Left cardiac atrium (tissue), 4 donors: ENCODE measurements at places on chromosomes 4 and X. TPM values are rescaled to one million over a fixed set of nuclear protein-coding genes. Genes with fewer than 3 reads are reported as not detected.

DNA sequence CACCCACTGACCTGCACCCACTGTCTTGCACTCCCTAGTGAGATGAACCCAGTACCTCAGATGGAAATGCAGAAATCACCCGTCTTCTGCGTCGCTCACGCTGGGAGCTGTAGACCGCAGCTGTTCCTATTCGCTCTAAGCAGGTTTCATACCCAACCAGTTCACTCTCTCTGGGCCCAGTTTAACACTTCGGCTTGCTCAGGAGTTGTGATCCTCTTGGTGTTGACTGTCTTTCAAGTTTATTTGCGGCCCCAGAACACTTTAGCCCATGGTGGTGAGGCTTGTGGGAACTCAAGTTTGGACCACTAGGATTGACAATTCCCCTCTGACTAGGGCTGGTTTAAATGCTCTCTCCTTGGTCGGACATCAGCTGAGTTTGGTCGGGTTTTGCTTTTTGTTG, 147.0 kb downstream of the DACH2 start:
- DNase-seq, result no peak

DNA sequence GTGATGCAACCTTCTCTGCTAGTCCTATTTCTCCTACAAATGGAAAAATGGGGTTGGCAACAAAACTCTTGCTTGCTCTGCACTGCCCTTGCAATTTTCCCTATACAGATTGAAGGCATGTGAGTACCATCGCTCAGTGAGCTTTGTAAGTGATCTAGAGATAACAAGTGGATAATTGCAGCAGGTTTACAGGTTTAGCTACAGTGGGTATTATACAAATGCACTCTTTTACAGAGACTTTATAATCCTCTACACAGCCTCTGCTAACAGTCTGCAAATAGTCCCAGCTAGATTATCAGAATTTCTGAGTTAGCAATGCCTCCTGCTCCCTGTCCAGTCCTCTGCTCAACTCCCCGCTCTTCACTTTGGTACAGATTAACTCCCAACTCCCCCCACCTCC, 11.1 kb downstream of the LEF1 start:
- DNase-seq, result no peak

DNA sequence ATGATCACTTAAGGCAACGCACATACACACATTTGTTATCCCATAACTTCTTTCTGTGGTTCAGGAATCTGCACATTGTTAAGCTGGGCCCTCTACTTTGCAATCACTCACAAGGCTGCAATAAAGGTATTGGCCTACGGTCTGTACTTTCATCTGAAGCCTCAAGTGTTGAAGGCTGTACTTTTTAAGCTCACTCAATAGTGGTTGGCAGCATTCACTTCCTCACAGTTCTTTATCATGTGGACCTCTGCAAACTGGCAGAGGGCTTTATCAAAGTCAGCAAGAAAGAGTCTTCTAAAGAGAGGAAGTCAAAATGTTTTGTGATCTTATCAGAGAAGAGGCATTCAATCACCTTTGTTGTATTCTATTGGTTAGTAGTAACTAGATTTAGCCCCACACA, 301.4 kb upstream of the EPHA5 start:
- no peak for DNase-seq

DNA sequence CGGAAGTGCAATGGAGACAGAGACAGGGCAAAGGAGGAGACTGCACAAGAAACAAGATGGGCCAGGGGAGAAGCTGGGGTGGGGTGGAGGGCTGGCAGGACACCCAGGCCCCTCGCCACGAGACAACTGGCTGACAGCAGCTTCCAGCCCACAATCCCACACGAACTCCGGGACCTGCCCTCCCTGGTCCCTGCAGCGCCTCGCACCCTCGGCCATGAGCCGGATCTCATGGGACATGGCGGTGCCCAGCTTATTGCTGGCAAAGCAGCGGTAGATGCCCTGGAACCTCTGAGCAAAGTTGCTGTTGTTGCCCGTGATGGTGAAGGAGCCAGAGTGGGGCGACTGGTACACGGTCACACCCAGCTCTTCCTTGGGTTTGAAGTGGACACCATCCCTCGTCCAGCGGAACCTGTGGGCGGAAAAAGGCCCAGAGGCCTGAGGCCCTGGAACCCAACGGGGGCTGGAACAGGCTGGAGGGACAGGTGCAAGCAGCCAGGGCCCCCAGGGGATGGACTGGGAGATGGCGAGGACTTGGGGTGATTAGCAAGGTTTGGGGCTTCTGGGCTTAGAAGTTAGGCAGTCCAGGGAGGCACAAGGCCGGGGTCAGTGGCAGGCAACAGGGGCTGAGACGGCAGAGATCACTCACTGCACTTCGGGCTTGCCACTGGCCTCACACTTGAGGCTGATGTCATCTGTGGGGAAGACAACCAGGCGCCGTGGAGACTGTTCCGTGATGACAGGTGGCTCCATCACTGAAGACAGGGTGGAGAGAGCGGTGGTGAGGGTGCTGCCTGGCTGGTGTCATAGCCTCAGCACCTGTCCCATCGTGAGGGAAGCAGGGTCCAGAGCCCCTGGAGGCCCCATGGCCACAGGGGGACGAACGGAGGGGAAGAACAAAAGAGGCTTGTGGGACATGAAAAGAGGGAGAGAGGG, 13.8 kb downstream of the L1CAM start:
- DNase-seq, result no peak

GRCh38 chrX:115372152-115372551, 82.6 kb downstream of the LUZP4 start:
- no peak for DNase-seq

- no peak for DNase-seq
These were observed 17.7 kb downstream of the NELFA start for GRCh38 chr4:1991087-1991486.

GRCh38 chr4:52879471-52879870, 17.4 kb downstream of the RASL11B start:
- DNase-seq, result no peak

- DNase-seq, result no peak
These were observed 47.8 kb downstream of the ACOX3 start for GRCh38 chr4:8392591-8393190.

- DNase-seq, result no peak
These were observed 41.5 kb downstream of the RGS12 start for GRCh38 chr4:3334316-3334715.

DNA sequence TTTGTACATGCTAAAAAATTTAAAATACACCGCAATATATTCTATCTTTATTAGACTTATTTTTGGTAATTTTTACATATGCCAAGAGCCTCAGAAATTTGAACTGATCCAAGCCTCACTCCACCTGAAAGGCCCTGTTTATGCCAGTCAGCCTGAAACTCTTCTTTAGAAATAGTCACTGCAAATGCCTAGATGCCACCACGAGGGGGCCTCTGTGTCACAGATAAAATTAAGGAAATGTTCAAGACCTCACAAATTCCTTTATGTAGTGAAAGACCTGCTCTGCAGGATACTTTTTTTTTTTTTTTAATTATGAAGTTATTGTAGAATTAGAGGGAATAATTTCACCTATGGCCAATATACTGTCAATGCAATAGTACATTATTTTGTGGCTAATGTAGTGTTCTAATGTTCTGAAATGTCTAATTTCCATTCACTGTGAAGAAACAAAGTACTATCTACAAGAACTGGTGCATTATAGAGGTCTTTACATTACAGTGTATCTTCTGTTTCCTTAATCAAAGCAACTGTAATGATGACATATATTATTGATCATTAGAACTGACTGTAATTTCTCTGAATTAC, 69.8 kb downstream of the DTHD1 start:
- DNase-seq, result peak; percentile 54

- no peak for DNase-seq
These were observed 52.3 kb upstream of the PDLIM3 start for GRCh38 chr4:185587427-185588161.

DNA sequence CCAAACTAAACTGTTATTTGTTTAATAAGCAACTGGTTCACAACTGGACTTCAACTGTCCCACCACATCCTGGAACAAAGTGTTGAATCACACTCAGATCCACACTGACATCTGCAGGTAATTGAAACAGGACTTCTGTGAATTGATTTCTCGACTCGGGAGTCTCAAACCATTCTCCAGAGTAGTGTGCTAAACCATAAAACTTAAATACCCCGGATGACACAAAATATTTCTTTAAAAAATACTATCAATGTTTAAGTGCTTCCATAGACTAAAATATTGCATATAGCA, 95.4 kb upstream of the PLAC1 start:
- DNase-seq, result no peak

DNA sequence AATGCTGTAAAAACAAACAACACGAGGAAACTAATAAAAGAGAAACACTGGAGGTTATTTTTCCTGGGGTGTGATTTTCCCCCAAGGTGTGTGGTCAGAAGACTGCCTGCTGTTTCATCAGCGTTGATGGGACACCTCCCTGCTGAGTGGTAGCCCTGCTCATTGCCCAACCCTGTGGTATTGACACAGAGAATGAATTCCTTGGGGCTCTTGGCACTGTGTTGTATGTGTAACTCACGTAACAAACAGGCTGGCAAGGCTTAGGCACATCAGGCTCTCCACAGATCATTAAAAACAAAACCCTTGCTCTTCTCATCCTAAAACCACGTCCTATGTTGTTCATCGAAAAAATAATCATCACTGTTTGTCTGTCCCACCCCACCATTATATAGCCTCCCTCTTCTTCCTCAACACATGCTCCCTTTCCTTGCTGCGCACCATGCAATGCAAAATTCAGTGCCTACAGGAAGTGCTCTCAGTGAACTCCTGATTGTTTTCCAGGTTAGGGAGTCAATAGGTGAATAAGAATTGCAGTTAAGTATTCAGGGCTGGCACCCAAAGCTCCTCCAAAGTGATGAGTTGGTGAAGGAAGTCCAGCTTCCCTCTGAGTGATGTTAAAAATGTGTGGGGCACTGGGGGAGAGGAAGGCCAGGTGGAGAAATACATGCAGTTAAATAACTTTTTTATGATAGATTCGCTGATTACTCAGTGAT, 11.4 kb upstream of the PUDP start:
- DNase-seq, result no peak

GRCh38 chr4:40909363-40909876, 159.7 kb downstream of the NSUN7 start:
- peak; percentile 36 for DNase-seq

GRCh38 chrX:21255032-21255618, 119.1 kb upstream of the CNKSR2 start:
- no peak for DNase-seq

DNA sequence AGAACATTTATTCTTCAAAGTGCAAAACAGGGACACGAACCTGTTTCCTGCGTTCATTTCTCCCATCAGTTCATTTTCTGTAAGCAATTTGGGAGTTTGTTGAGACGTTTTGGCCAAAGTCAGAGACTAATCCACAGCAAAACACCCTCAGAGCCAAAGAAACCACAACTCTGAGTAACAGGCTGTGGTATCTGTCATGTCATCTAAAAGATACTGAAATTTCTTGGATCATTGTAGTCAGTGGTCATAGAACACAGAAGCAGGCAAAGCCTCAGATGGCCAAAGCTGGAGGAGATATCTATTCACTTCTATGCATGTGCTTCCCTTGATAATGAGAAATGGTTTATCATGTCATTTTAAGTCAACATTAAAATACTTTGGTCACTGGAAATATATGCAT, 485.6 kb upstream of the GALNT7 start:
- DNase-seq, result no peak

- DNase-seq, result no peak
These were observed 110.9 kb upstream of the ANK2 start for GRCh38 chr4:112938461-112939058.

GRCh38 chrX:1493877-1494510, 41.3 kb upstream of the ASMTL start:
- DNase-seq, result no peak

DNA sequence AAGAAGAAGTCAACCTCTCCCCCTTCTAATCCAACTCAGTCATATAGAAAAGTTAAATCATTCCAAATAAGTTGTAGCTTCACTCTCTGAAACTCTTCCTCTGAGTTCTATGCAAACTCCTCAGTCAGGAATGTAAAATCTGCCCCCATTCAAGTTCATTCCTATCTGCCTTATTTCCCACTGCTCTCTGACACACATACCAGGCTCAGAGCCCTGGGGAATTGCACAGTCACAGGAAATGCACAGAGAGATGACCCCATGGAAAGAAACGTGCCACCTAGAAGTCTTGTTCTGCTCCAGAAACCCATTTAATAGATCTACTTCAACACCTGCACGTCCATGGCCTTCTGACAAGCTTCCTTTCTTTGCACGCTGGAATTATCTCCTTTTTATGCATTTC, 236.0 kb upstream of the VCX3A start:
- DNase-seq, result no peak

DNA sequence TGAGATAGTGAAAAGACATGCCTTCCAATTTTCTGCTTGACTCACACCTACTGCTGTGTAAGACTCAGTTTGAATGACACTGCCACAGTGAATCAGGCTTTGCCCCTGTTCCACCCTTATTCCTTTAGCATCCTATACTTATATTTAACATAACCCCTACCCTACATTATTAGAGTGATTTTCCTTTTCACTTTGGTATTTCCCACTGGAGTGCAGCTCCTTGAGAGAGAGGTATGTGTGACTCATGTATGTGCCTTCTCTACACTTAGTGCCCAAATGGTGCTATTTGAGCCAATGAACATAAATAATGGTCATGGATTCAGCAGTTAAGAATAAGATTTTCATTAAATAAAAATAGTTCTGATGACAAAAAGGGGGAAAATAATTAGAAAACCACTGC, 69.5 kb downstream of the RRAGB start:
- no peak for DNase-seq

- no peak for DNase-seq
These were observed 1.2 kb downstream of the WDR44 start for GRCh38 chrX:118347131-118347530.

GRCh38 chrX:20530406-20530921, 263.8 kb upstream of the RPS6KA3 start:
- no peak for DNase-seq

- no peak for DNase-seq
These were observed 20.7 kb downstream of the SLIT2 start for GRCh38 chr4:20272411-20272872.

GRCh38 chr4:153513596-153513995, 47.4 kb downstream of the TMEM131L start:
- no peak for DNase-seq

DNA sequence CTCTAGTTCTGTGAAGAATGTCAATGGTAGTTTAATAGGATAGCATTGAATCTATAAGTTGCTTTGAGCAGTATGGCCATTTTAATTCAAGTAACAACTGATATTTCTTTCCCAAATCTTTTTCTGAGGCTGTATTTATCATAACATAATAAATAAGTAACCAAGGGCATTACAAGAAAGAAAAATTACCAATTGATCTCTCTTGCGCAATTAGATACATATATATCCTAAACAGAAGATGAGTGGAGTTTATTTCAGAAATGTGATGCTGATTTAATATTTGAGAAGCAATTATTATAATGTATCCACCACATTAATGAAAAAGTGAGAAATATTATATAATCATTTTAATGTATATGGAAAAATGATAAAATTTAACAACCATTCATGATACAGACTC, 802.5 kb upstream of the AGA start:
- no peak for DNase-seq

NAP1L2 gene
- total RNA-seq, result 7.7 TPM

DMRTC1 gene
- not detected for total RNA-seq

MMRN1 gene
- total RNA-seq, result 12.5 TPM

UTP14A gene
- total RNA-seq, result 7.7 TPM

BTK gene
- total RNA-seq, result 3.5 TPM

NR0B1 gene
- total RNA-seq, result not detected
